ENCODE measurements at places on chromosomes 2 and 18.

DNA sequence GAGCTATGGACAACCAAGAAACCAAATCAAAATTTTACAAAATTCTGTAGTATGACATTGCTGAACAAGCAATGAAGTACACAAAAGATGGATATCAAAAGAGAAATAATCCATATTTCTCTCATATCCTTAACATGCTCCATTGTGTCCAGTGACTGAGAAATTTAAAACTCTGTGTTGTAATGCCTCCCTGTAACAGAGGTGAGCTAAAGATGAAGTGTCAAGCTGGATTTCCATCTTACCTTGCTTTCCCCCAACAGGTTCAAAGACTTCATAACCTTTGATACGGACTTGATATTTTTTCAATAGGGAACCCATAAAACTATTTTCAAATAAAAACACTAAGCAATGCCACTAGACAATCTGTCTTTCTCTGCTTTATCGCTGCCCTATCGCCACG is 95.7 kb upstream of the SERTAD2 start:
- DNase-seq, result no peak

DNA sequence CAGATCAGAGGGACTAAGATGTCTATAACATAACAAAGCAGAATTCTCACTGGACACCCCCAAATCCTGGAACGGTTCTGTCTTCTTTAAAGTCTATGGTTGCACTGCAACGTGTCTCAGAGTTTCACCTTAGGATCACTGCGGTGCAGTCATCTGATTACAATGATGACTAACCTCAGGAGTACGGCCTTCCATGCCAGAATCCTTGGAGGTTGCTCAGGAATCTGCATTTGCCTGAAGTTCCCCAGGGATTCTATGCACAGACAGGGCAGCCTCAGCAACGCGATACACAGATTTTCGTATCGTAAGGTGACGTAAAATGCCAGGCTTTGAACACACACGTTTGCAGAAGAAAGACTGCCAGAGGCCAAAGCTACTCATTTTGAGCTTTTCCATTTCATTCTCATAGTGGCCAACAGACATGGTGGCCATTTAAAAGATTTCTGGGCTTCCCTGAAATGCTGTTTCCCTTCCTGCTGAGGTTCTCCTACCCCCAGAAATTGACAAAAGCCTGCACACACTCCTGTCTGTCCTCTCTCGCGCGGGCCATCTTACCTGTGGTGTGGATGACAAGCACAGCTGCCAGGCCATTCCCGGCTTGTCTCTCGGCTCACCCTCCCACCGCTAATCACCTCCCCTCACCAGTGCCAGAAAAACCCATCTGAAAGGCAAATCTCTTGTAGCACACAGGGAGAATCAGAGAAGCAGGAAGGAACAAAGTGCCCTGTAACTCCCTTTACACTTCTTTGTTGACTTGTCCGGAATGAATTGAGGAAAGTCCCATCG is 148.8 kb downstream of the ACKR3 start:
- DNase-seq, result no peak

GRCh38 chr2:62181843-62182242 is 14.1 kb upstream of the B3GNT2 start:
- DNase-seq, result no peak

DNA sequence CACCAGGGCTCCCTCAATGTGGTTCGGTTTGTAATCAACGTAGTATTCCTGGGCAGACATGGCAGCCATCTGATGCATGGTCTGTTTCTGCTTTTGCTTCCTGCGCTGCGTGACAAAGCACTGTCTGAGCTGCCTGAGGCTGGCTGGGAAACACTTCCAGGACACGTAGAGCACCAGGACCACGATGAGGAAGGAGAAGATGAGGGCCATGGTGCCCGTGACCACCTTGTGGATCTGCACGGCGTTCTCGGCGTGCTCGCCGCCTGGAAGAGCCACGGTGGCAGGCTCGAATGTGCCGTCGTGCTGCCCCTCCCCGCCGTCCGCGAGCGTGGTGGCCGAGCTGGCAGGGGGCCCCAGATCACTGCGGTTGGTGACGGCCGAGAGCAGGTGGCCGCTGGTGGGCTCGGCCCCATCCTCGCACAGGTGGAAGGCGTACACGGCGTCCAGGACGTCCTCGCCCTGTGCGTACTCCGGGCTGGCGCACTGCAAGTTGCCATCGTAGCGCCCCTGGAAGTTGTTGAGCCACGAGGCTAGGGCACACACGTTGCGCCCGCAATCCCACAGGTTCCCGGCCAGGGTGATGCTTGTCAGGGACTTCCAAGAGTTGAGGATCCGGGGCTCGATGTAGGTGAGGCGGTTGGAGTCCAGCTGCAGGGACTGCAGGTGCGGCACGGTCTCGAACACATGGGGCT is 2.1 kb downstream of the LRRTM1 start:
- no peak for DNase-seq

DNA sequence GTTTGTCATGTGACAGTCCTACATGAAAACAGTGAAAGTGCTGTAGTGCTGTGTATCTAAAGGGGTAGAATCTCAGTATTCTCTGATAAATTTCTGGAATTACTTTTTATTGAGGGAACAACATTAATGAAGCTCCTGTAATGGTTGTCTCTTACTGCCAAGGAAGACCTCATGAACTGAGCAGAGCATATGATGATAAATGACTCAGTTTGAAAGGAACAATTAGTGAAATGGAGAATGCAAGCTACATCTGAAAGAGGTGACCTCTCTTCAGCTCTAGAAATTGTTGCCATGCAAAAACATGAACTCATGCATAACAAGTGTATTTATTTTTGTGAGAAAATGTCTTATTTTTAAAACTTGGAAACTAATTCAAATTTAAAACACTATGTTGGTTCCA is 93.6 kb downstream of the SCN9A start:
- DNase-seq, result no peak

DNA sequence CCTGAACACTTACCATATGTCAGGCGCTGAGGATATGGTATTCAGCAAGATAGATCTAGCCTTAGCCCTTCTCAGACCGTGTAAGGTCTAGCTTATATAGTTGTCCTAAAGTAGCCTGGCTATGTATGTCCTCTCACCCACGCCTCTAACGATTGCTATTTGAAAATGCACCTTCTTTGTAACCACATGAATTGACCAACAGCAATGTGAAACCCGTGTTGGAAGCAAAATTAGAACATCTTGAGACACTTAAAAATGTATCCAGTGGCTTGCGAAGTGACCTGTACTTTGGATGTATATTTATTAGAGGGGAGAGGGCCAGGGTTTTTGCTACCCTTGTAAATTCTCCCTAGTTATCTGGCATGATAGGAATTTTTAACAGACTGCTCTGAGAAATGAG is 860.0 kb upstream of the ZEB2 start:
- no peak for DNase-seq
